ENCODE measurements at places on chromosomes 1 and 21.

GRCh38 chr1:169563019-169563615 is 23.2 kb downstream of the F5 start:
- DNase-seq = no peak

GRCh38 chr1:34713443-34713842 is 41.4 kb upstream of the GJB5 start:
- DNase-seq = no peak

DNA sequence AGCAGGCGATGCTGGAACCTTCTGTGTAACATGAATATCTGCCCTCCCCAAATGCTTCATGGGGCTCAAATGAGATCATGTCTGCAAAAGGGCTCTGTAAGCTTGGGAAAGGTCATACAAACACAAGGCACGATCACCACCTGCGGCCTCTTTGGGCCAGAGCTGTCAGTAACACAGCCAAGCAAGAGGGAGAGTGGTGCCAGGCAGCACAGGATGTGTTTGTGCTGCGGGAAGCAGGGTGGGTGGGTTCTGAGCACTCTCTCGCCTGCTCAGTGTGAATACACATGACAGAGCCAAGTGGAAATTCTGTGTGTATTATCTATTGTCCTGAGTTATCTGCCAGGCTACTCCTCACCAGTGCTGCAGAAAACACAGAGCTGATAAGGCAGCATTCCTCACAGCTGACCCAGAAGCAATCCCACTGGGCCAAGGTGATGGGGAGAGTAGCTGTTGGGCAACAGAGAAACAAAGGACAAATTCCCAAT is 101.2 kb downstream of the LAMC2 start:
- no peak for DNase-seq

DNA sequence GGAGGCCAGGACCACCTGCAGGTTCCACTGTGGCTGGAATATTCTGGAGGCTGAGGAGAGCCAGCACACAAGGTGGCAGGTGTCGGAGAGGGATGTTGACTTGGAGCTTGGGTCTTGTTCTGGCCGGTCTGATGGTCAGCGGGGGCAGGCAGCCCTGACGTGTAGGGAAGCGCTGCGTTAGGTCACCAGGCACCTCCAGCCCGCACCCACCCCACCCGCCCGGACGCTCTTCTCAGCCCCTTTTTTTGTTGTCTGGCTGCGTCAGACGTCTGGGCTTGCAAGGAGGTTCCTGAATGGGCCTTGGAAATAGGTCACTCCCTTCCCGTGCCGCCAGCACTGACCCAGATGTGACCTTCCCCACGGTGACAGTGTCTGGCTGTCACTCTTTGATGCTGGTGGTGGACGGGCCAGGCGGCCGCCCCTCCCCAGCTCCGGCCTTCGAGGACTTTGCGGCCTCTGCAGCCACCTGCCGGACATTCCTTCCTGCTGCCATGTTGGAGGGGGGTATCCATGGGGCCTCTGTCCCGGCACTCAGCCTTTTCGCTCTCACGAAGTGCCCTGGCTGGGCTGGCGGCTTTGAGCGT is 30.1 kb downstream of the SPSB1 start:
- DNase-seq = no peak

GRCh38 chr1:216531263-216532239 is 108.3 kb upstream of the USH2A start:
- no peak for DNase-seq
